Activated T-helper 2 cell treated with anti-CD3 and anti-CD28 coated beads, Interferon-gamma antibody, Interleukin-2, Interleukin-4, amounts not matched to agents 10 μg/mL and 5 μg/mL and 100 μg/mL, durations not matched to agents 14 hours and 24 hours and 36 hours (primary cell): ENCODE measurements at places on chromosomes 6 and 20.

GRCh38 chr6:122422614-122423267 is 23.3 kb downstream of the HSF2 start:
- no peak overlapping the region for H3K27ac ChIP-seq
- H3K36me3 ChIP-seq = peaks cover 68% of the 10 kb centered on the region
- DNase-seq = no peak
- H3K4me3 ChIP-seq = no peak overlapping the region
- H3K4me1 ChIP-seq = peaks cover 10% of the 10 kb centered on the region
- no peaks in the 10 kb centered on the region for H3K27me3 ChIP-seq

DNA sequence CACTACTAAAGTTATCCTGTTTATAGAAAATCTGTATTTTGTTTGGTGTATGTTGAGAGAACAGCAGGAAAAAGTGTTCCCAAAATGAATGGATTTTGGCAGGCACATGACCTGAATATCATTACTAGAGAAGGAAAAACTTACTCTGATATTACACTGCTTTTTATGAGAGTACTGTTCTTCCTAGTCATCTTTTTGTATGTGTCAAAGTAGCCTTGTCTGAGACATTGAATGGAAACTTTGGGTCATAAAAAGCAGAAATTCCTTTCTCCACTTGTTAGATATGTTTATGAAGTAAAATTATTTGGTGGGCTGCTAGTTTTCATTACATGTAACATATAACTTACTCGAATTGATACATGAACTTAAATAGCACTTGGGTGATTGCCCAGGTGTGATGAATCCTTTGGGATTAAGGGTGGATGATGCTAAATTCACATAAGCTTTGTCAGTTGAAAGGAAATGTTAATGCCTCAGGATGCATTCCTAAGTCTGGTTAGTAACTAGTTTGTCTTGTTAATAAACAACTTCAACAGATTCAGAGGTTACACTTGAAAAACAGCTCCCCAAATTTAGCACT is 206.7 kb downstream of the CENPW start:
- no peak for DNase-seq
- no peak overlapping the region for H3K27ac ChIP-seq
- H3K27me3 ChIP-seq = no peaks in the 10 kb centered on the region
- no peaks in the 10 kb centered on the region for H3K4me1 ChIP-seq

DNA sequence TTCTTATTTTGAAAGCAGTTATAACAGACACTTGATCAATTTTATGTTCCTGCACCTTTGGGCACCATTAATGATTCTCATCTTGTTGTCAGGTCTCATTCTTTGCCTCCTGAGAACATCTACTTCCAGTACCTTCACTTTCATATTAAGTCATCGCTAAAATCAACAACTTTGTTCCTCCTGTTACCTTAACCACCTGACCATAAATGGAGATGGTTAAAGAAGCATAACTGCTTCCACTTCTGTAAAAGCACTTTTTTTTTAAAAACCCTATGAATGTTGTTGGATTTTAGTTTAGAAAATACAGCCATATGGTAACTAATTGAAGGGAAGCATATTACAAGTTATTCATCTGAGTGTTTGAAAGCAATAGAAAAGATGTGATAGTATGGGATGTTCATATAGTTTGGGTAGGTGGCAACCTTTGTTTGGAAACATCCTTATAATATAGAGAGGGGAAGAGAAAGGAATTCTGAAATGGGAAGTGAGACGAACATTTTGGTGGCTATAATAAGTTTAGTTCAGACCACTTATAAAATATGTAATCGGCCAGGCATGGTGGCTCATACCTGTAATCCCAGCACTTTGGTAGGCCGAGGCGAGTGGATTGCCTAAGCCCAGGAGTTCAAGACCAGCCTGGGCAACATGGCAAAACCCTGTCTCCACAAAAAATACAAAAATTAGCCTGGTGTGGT is 53.9 kb downstream of the AFG1L start:
- H3K36me3 ChIP-seq = peaks cover 17% of the 10 kb centered on the region
- no peak for DNase-seq
- no peaks in the 10 kb centered on the region for H3K27me3 ChIP-seq
- H3K4me1 ChIP-seq = peaks cover 22% of the 10 kb centered on the region

GRCh38 chr6:36268478-36269275 is 1.2 kb upstream of the PNPLA1 start:
- H3K27ac ChIP-seq = no peak overlapping the region
- no peaks in the 10 kb centered on the region for H3K4me1 ChIP-seq
- no peak for DNase-seq
- no peaks in the 10 kb centered on the region for H3K36me3 ChIP-seq

GRCh38 chr20:52094693-52095092 is 96.9 kb downstream of the ZFP64 start:
- no peaks in the 10 kb centered on the region for H3K4me1 ChIP-seq
- no peak overlapping the region for H3K4me3 ChIP-seq
- H3K36me3 ChIP-seq = no peaks in the 10 kb centered on the region
- H3K27ac ChIP-seq = no peak overlapping the region

DNA sequence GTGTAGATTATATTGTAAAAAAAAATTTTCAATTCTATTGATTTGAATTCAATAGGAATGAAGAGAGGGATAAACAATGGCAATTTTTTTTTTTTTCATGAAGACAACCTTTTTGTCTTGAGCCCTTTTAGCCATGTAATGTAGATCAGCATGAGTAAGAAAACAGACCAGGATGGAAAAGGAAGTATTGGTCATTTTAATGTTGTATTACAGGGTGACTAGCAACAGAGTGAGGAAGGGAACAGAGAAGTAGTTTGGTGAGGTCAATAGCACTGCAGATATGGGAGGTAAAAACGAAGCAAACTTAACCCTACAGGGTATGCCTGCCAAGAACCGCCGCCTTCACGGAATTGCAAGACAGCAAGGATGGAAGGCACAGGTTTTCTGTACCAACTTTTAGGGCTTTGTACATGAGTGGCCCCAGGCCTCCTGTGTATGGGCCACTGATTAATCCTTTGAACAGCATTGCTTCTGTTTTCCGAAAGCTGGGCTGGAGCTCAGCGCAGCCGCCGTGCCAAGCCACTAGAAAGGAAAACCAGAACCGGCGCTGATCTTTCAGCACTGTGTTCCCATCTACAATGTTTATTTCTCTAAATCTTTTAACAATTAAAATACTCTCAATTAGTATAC is 383.7 kb downstream of the CENPW start:
- H3K4me3 ChIP-seq = no peak overlapping the region
- no peaks in the 10 kb centered on the region for H3K4me1 ChIP-seq
- no peak for DNase-seq
- H3K36me3 ChIP-seq = no peaks in the 10 kb centered on the region

GRCh38 chr20:62818592-62819493 is 2.0 kb downstream of the COL9A3 start:
- H3K27ac ChIP-seq = no peak overlapping the region
- H3K27me3 ChIP-seq = peaks cover 25% of the 10 kb centered on the region
- no peak overlapping the region for H3K4me3 ChIP-seq
- DNase-seq = no peak

GRCh38 chr6:31202259-31203166 is 32.0 kb upstream of the POU5F1 start:
- H3K36me3 ChIP-seq = peaks cover 30% of the 10 kb centered on the region
- H3K27me3 ChIP-seq = no peaks in the 10 kb centered on the region
- DNase-seq = no peak
- H3K4me1 ChIP-seq = peaks cover 43% of the 10 kb centered on the region
- peak overlapping the region; percentile 98 for H3K27ac ChIP-seq
- peak overlapping the region; percentile 51 for H3K4me3 ChIP-seq

DNA sequence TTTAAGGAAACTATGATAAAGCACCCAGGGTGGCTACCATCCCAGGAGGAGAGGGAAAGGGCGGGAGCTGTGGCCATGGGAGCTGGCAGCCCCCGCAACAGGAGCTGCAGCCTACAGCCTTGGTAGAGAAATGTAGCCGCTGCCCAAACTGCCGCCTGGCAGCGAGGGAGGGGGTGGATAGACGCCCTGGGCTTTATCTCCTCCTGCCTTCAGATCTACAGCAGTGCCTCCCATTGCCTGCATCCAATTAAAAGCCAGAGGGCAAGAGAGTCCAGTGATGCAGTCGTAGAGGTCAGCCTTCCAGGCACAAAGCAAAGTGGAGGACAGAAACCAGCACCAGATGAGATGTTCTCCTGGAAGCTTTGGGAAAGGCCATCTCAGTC is 35.0 kb upstream of the ZFAND3 start:
- no peak overlapping the region for H3K27ac ChIP-seq
- H3K36me3 ChIP-seq = no peaks in the 10 kb centered on the region
- H3K27me3 ChIP-seq = peaks cover 43% of the 10 kb centered on the region
- H3K4me3 ChIP-seq = no peak overlapping the region
- peaks cover 13% of the 10 kb centered on the region for H3K4me1 ChIP-seq

- H3K4me1 ChIP-seq = no peaks in the 10 kb centered on the region
- H3K27ac ChIP-seq = no peak overlapping the region
- no peaks in the 10 kb centered on the region for H3K36me3 ChIP-seq
- no peak overlapping the region for H3K4me3 ChIP-seq
These were observed 72.5 kb downstream of the ANKS1A start for GRCh38 chr6:34961574-34961973.

GRCh38 chr6:31377029-31377428 is 20.1 kb upstream of the HLA-B start:
- H3K4me3 ChIP-seq = no peak overlapping the region
- no peaks in the 10 kb centered on the region for H3K36me3 ChIP-seq
- no peak overlapping the region for H3K27ac ChIP-seq

GRCh38 chr6:80714513-80714912 is 608.0 kb downstream of the BCKDHB start:
- no peak overlapping the region for H3K4me3 ChIP-seq
- no peaks in the 10 kb centered on the region for H3K4me1 ChIP-seq
- DNase-seq = no peak
- no peak overlapping the region for H3K27ac ChIP-seq

DNA sequence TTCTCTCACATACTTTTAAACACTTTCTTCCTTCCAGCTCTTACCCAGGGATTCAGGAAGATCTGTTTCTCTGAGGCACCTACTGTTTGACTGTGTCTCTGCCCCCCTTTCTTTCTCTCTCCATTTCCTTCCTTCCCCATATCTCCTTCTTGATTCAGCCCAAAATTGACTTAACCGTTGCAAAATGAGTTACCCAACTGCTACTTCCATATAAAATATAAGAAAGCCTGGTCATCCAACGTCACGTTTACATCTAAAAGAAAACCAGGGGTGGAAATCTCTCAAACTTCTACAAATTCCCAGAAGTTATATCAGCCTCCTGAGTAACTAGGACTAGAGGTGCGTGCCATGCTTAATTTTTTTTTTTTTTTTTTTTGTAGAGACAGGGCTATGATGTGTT is 95.2 kb upstream of the INSM1 start:
- H3K4me3 ChIP-seq = no peak overlapping the region
- H3K36me3 ChIP-seq = no peaks in the 10 kb centered on the region
- peaks cover 14% of the 10 kb centered on the region for H3K27me3 ChIP-seq
- no peak for DNase-seq

GRCh38 chr6:39657355-39658135 is 67.7 kb downstream of the KIF6 start:
- no peaks in the 10 kb centered on the region for H3K36me3 ChIP-seq
- no peak for DNase-seq
